ENCODE measurements at places on chromosomes 6 and 20.

- DNase-seq, result no peak
Measured at GRCh38 chr6:109069746-109070145, 24.9 kb downstream of the SESN1 start.

DNA sequence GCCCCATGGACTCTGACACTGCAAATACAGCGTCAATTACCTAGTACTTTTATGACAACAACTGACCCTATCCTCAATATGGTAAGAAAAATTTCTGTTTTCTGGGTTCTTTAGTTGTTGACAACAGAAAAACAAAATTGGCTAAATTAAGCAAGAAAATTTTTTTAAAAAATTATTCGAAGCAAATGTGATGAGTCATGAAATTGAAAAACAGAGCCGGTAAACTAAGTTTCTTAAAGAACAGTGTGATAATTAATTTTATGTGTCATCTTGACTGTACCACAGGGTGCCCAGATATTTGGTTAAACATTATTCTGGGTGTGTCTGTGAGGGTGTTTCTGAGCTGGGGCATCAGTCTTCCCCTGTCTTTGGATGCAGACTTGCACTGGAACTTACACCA is 107.6 kb upstream of the OPRM1 start:
- no peak for DNase-seq

- no peak for DNase-seq
Measured at GRCh38 chr6:156851454-156851921, 74.3 kb downstream of the ARID1B start.

DNA sequence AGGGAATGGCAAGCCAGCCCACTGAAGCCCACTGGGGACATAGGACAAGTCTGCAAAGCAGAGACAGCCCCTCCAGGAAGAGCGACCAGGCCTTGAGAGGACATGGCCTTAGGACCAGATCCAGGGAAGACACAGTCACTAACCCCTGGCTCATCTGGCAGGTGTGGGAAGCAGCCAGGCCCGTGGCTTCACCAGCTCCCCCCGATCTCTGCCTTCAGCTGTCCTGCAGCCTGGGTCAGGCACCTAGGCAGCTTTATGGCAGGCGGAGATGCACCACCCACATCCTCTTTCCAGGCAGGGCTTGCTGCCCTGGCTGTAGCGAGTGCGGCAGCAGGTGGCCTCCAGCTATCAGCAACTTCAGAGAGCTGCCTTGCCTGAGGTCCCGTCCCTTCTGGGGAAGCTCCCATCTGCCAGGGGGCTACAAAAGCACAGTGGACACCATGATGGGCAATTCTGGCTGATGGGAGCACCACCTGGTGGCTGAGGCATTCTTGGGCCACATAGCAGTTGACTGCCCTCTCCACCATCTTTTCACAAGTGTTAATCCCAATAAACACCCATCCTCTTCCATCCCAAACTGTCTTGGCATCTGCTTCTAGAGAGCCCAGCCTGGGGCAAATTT is 85.8 kb downstream of the DZANK1 start:
- DNase-seq, result no peak

DNA sequence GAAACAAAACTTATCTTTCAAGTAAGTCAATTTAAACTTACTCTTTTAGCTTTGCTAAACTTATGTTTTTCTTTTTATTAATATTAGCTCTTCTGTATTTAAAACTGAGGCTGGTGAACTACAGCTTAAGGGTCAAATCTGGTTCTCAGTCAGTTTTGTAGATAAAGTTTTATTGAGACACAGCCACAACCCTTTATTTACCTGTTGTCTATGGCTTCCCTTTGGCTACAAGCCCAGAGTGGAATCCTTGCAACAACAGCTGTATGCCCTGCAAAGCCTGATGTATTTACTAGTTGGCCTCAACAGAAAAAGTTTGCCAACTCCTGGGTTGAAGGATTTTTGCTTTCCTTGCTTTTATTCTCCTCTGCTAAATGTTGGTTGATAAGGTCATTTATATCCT is 491.4 kb upstream of the RNF217 start:
- DNase-seq, result no peak

DNA sequence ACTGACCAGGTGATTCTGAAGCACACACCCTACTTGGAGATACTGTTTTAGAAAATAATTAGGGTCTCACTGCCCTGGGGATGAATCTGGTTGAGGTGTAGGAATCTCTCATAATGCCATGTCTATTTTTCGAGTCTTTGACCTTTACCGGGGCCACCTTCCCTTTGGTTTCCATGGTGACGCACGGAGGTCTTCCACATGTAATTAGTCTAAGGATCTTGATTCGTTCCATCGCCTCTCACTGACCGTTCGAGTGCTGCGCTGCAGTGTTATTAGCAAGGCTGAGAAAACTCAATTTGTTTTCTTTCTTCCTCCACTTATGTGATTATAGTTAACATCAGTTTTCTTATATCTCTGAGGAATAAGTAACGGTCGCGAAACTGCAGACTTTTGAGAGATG is 144.3 kb upstream of the SPACA1 start:
- no peak for DNase-seq

- no peak for DNase-seq
Measured at GRCh38 chr20:46814366-46815232, 80.0 kb upstream of the EYA2 start.

GRCh38 chr20:22180244-22180643 is 404.1 kb downstream of the FOXA2 start:
- DNase-seq, result no peak

DNA sequence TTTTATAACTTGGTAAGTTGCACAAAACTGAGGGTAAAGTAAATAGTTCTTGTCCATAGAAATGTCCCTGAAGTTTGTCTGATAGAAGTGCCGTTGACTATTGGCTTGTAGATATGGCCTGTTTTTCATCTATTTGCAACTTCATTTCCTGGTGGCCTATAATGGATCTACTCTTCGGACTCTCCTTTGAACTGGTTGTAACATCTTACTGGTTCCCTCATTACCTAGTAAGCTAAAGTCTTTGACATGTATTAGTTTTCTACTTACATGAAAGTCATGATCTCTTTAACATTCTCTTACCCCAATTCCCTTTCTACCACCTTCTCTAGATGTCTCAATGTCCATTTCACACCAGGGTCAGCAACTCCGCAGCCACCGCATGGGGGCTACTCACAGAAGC is 146.3 kb downstream of the GRM4 start:
- DNase-seq, result no peak

- no peak for DNase-seq
Measured at GRCh38 chr20:38649275-38649891, 47.8 kb downstream of the ARHGAP40 start.

- no peak for DNase-seq
Measured at GRCh38 chr6:2766767-2767656, 1.8 kb downstream of the WRNIP1 start.

GRCh38 chr6:151109869-151110575 is 129.7 kb upstream of the AKAP12 start:
- DNase-seq, result no peak

GRCh38 chr6:93407186-93407585 is 12.2 kb downstream of the EPHA7 start:
- DNase-seq, result no peak

- no peak for DNase-seq
Measured at GRCh38 chr6:63558278-63558677, 14.0 kb upstream of the LOC128125822 start.

DNA sequence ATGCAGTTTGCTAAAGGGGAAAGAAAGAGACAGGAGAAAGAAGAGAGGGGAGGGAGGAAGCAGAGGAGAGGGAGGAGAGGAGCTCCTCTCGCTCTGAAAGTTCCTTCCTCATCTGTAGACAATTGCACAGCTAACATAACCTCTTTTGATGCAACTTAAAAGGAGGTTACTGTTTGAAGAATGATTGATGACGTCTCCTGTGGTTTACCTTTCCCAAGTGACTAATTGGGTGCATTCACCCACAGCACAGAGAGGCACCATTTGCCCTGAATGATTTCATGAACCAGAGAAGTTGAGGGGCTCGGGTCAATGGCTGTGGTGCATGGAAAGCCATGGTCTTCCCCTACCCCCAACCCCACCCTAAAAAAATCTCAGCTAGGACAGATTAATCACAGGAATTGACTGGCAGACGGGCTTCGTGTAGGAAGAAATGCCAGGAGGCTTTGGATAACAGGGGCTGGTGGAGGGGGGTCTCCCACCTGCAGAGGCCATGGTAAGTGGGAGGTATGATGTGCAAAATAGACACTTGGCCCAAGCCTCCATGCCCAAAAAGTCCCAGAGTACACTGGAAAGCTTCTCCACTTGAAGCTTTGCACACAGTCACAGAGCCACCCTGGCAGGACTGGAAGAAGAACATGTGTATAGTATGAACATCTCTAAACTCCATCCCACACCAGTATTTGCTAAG is 213.7 kb downstream of the ANKRD60 start:
- DNase-seq, result peak; percentile 18

- no peak for DNase-seq
Measured at GRCh38 chr6:3231247-3232016, 4.0 kb upstream of the TUBB2B start.

DNA sequence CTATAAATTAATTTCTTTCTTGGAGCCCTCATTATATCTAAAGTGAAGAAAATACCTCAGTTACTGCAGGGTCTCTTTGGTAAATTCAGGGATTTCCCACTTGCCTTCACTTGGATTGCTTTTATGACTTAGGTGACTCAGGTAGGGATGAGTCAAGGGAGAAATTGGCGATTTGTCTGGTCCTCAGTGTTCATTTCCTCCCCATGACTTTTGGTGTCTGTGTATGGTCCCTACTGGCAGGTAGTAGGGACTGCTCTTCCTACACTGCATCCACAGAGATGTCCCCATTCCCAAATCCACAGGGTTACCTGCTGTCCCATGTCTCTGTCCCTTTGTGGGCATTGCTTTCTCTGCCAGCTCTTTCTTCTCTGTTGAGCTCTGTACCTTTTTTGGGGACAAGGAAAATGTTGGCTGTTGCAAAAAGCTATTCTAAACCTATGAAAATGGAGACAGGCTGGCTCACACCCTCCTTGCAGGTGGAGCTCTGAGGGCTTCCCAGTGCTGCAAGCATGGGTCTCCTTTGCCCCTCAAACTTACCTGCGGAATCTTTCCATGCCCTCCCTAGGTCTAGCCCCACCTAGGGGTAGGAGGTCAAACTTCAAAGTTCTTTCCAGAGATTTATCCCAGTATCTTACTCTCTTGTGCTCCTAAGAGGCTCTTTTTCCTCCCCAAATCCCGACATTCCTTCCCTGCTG is 211.9 kb downstream of the ZNF217 start:
- no peak for DNase-seq

- no peak for DNase-seq
Measured at GRCh38 chr20:44720997-44721784, 6.0 kb downstream of the CCN5 start.

DNA sequence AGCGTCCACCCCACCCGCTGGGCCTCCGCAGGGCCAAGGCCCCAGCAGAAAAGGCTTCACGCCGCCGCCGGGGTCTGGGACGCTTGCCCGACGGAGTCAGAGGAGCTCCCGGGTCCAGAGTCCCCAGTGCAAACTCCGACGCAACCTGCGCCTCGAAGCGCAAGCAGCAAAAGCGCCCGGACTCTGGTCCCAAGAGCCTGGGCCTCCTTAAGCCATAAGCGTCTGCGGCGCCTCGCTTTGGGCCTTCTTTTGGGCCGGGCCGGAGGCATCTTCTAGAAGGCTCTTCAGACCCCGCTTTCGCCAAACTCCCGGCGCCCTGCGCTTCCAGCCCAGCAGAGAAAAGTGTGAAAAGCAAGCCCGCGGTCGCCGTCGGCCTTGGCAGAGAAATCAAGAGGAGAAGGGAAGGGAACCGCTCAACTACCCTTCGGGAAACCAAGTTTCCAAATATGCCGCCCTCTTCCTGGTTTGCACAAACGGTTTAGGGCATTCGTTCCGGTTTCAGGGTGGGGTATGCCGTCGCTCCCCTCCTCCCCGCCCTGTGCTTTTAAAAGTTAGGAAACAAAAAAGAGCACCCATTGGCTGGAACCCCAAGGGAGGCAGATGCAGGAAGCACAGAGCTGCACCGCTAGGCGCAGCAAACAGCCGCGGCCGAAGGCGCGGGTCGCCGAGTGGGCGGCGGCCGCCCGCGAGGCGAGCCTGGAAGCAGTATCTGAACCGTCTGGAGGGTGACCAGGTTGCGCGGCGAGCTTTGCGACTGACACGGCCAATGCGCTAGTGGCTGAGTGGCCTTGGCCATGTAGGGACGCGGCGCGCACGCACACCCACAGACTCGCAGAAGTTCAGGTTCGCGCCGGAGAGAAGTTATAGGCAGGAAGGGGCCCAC is 1.2 kb downstream of the TBX18 start:
- no peak for DNase-seq

DNA sequence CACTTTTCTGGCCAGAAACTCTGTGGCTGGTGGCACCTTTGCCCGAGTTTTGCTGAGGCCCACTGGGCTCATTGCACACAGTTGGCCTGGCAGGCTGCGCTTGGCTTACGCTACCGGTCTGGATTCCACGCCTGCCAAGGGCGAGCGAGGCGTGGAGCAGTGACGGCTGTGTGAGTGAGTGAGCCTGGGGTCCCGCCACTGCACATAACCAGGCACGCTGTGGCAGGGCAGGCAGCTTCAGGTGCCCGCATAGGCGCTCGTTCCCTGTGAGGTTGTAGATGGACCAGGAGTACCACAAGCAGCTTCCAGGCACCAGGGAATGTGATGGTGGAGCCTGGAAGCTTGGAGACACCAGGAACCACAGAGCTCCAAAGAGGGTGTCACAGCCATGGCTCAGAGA is 190.1 kb upstream of the DEFB112 start:
- no peak for DNase-seq

- no peak for DNase-seq
Measured at GRCh38 chr6:160161647-160161986, 40.0 kb downstream of the SLC22A1 start.

DNA sequence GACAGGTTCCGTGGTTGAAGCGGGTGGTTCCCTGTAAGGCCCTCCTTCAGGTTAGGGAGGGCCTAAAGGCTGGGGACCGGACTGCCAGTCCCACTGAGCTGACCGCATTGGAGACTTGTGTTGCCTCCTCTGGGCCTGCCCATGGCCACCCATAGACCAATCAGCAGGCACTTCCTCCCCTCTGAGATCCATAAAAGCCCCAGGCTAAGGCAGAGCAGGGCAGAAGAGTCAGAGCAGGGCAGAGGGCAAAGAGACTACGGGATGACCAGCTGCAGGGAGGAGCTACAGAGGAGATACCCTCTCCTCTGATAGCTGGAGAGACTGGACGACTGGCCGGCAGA is 537.4 kb downstream of the TENT5A start:
- DNase-seq, result no peak

- DNase-seq, result peak; percentile 85
Measured at GRCh38 chr6:149749594-149750135, at the start of gene PCMT1. Gene PCMT1, plus strand, starts transcription at chr6:149749741. Its CDS starts 161 bp downstream, at chr6:149749902.

- no peak for DNase-seq
Measured at GRCh38 chr20:58669287-58670006, 18.4 kb downstream of the STX16 start.

DNA sequence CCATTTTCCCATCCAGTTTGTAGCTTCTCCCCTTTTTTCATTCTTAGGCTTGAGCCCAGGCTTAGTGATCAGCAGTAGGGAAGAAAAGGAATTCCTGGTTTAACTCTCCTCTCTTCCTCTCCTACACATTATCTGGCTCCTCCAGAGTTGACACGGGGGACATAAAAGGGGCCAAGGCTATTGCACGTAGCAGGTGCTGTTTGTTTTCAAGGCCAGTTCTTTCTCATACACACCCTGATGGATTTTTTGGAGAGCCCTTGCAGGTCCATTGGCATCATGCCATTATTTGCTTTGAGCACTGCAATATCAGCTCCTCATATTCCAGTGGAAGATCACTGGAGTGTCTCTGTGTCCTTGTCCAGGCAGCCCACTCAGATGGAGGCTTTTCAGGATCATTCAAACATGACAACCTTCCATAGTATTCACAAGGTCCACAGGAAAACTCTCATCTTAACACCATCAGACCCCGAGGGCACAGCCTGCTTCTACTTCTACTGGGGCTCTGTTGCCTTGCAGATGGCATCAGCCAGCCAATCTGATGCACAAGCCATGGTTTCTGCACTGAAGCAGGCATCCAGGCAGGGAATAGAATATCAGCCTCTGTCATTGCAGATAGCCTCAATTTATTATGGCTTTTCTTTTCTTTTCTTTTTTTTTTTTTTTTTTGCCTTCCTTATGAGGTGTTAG is 18.8 kb downstream of the PLCB4 start:
- no peak for DNase-seq

Data from stimulated activated CD4-positive, alpha-beta T cell treated with anti-CD3 and anti-CD28 coated beads, Interleukin-2, amount 100 ng/mL, for 4 hours (primary cell).